Activated T-cell treated with anti-CD3 and anti-CD28 coated beads for 1 hour (primary cell): ENCODE measurements at places on chromosomes 3 and 15.

- DNase-seq, result no peak
Measured at GRCh38 chr15:100696452-100696851, 94.1 kb downstream of the ASB7 start.

DNA sequence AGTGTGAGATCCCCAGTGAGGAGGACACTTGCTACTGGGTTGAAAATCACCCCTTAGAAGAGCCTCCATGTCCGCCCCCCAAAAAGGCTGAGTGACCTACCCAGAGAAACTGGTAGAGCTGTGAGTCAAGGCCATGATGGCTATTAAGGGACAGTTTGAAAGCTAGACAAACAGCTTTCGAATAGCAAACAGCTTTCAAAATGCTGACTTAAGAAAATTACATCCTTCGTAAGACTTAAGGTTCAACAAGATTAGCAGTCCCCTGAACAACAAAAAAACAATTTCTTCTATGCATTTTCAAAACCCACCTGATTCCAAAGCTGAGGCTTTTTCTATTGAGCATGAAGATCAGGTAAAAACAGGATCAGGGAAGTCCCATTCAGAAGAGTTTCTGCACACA lies 269.7 kb upstream of the SOX2 start:
- DNase-seq, result no peak

DNA sequence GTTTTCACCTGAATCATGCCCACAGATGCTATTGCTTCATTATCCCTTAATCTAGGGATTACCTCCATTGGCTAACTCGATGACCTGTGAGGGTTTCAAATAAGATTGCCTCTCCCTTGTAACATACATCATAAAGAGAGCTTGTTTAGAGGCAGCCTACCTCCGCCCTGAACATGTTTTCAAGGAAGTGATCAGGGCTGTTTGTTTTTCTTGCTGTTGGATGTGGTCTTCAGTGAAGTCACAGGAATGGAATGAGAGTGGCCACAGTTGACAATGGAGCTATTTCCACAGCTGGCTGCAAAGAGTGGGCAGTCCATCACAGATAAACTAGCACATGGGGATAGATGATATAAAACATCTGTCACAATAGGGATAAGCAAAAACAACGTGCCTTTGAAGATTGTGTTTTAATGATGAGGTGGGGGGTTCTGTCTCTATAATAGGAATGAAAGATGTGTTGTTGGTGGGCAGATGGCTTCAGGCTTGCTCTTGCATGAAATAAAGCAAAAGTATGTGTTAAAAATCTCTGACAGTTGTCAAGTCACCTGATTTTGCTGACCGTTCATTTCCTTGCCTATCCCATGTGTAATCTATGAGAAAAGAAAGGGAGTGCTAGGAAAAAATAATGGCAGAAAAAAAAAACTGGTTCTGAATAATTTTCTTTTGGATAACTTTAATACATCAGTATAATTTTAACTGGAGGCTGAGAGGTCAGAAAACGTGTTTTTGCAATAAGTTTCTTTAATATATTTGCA lies 642.3 kb downstream of the RBMS3 start:
- no peak for DNase-seq

DNA sequence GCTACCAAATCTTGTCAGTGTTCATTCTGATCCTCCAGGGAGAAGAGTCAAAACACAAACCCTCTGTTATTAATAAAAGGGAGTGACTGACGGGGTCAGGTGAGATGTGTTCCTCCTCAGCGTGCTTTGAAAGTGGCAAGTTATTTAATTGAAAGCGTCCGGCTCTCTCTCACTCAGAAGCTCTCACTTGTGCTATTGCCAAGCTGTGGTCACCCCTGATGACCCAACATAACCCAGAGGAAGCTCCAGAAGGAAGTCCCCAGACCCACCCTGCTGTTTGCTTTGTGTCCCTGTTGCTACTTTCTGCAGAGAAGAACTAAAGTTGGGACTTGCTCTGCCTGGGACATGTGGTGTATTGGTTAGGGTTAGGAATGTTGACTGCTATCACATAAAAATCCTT lies 235.6 kb downstream of the EDEM1 start:
- no peak for DNase-seq

DNA sequence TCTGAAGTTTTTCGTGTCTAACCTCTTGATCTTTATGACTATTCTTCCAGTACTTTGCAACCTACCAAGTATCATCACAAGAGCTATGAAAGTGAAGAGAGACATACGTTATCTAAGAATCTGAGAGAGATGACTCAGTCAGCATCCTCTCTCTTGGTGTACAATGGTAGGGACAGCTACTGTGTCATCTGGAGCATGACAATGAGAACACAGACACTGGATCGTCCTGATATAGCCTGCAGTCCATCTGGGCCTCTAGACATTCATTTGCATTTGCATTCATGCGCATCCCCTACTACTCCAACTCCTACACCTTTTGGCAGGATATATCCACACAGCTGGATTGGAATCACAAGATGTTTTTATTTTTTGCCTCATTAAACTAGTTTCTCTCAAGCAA lies 115.2 kb downstream of the PEX5L start:
- DNase-seq, result no peak

DNA sequence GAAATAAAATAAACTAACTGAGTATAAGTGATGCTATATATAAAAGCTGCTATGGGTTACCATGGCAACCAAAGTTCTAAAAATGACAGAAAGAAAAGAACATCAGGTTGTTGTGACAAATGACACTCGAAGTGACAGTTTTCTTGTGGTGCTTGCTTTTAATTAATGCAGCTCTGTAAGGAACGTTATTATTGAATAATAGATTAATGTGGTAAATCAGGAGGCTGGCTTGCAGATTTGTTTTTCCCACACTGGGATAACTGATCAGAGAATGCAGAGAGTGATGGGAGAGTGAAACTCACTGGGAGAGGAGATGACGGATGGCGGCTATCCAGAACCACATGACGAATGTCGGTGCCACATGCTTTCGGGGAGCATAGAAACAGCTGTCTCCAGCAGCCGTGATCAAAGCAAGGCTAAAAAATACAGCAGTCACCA lies 207.0 kb upstream of the ATP10A start:
- no peak for DNase-seq

GRCh38 chr15:99016680-99017321 lies 9.2 kb upstream of the PGPEP1L start:
- DNase-seq, result no peak

DNA sequence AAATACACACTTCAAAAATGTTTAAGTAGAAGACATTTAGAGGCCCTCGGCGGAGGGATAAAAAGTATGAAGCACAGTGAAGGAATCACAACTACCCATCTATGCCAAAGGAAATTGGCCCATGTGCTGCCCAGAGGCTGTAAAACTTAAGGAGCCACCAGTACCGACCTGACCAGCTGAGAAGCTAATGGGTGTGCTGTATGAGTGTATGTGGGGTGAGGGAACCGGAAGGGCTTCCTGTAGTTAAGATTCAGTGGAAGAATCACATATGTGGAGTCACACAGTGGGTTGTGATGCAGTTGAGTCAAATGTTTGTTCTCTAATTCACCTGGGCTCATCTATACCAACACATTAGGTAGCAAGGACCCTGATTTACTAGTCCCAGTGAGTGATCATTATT lies 516.0 kb upstream of the IL12A start:
- no peak for DNase-seq

- no peak for DNase-seq
Measured at GRCh38 chr3:49713336-49714105, 6.0 kb downstream of the AMIGO3 start.
